Stimulated activated CD8-positive, alpha-beta memory T cell treated with anti-CD3 and anti-CD28 coated beads, Interleukin-7, amount 100 ng/mL, for 24 hours (primary cell): ENCODE measurements at places on chromosomes 5 and 9.

DNA sequence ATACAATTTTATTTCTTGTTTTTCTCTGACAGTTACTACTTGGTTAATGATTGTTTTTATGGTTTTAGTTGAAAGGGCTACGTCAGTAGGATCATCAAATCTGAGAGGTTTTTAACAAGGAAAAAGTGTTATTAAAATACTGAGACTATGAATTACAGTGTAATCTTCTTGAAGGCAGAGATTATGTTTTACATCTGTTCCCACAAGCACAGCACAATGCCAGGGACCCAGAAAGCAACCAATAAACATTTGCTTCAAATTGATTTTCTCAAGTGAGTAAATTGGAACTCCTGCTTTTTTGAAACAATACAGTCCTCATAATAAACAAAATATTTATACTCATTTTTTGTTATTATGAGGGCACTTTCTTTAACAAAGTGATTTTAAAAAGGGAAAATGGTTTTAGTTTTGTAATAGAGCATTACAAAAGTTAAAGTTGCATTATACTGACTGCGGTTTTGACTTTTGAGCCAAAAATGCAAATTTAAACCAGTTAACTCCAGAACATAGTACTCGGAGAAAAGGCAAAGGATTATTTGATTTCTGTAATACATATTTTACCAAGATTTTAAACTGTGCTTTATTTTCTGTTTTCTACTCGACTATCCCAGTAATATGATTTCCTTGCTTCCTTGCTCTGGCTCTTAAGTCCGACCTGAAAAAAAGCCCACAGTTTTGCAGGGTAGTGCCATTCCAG lies 176.9 kb downstream of the GDNF start:
- DNase-seq: no peak

DNA sequence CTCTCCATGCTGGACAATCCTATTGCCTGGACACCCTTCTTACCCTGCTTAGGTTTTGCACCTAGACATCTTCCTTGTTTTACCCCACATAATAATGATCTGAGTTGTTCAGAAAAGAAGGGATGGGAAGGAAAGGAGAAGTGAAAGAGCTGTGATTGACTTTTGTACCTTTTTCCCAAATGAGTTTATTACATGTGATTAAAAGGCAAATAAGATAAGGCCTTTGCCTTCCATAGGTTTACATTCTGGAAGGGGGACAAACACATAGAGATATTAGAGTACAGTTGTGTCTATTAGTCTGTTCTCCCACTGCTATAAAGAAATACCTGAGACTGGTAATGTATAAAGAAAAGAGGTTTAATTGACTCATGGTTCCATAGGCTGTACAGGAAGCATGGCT lies 67.1 kb upstream of the RIOK2 start:
- no peak for DNase-seq

DNA sequence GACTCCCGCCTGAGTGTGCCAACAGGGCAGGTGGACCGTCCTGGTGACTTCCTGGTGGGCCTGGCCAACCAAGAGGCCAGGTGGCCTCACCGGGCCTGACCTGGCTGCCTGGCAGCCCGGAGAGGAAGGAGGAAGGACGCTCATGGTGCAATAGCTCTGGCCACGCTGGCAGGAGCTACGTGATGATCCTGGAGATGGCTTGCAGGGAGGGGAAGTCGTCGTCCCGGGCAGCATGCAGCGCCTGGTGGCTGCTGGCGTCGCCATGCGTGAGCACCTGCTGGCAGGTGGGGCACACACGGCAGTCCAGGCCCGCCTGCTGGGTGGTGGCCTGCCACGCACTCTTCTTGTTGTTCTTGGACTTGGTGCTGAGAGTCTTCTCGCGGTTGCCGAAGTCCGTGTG lies 26.3 kb downstream of the SPATA31C1 start:
- no peak for DNase-seq

DNA sequence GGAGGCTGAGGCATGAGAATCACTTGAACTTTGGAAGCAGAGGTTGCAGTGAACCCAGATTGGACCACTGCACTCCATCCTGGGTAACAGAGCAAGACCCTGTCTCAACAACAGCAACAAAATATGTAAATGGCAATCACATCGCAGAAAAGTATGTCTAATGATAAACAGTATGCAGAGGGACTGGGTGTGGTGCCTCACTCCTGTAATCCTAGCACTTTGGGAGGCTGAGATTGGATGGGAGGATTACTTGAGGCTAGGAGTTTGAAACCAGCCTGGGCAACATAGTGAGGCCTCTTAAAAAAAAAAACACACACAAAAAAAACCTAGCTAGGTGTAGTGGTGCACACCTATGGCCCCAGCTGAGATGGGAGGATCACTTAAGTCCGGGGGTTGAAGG lies 40.3 kb downstream of the HSDL2 start:
- DNase-seq: no peak

GRCh38 chr9:122200960-122201595 lies 27.7 kb downstream of the LHX6 start:
- no peak for DNase-seq

DNA sequence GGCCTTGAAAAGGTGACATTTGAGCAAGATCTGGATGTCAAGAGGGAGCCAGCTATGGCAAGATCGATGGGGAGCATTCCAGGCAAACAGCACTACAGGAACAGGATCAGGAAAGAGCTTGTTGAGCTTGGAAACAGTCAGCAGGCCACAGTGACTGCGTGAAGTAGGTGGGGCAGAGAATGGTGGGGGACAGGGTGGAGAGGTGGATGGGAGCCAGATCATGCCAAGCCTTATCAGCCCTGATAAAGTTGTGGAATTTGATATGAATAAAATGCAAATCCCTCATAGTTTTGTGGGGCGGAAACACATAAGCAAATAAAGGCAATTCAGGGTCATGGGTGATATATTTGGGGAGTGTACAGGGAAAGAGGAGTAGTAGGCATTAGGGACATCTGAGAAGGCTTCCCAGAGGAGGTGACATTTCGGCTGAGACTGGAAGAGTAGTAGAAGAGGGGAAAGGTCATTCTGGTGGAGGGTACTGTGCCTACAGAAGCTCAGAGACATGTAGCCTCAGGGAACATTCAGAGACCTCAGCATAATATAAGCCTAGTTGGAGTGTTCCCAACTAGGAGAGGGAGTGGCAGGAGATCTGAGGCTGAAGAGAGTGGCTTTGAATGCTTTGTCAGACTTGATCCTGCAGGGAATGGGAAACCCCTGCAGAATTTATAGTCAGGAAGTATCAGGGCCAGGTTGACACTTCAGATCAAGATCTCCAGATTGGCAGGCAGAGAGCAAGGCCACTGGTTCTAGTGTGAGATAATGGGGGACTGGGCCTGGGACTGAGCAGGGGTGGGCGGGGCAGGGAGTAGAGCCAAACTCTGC lies 9.7 kb upstream of the CYSTM1 start:
- DNase-seq: no peak

DNA sequence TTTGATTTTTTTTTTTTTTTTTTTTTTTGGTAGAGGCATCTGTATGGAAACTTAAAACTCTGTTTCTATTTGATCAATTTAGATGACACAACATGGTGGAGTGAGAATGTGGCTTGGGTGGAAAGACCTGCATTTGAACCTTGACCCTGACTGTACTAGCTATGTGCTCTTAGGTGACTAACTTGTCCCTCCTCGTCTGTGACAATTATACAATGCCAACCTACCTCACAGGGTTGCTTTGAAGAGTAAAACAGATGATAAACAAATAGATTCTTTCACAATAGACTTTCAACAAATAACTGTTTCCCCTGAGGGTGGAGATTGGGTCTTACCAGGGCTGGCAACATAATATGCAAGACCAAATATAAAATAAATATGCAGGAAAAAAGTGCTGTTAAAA lies 109.3 kb downstream of the CRB2 start:
- no peak for DNase-seq

- DNase-seq: no peak
Observed at GRCh38 chr5:59770953-59771352, 122.6 kb downstream of the PDE4D start.

DNA sequence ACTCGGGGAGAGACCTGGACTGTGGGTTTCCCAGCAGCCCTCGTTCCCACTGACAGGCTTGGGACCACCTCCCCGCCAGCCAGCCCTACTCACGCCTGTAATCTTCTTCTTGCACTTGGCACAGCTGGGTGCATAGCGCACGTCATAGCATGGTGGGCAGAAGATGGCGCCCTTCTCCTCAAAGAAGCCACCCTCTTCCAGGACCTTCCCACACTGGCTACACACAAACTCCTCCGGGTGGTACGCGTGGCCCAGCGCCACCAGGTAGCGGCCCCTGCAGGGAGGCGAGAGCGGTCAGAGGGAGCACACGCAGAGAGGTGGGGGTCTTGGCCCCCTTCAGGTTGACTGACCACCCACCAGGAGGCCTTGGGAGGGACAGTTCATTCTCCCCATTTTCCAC lies 9.4 kb downstream of the PDLIM7 start:
- DNase-seq: no peak

- DNase-seq: no peak
Observed at GRCh38 chr5:179176571-179177230, 116.5 kb downstream of the ZNF354C start.

GRCh38 chr5:67248703-67249589 lies 52.3 kb upstream of the CD180 start:
- no peak for DNase-seq

GRCh38 chr9:122988920-122989621 lies 44.4 kb upstream of the GPR21 start:
- DNase-seq: no peak

- no peak for DNase-seq
Observed at GRCh38 chr9:77403239-77403638, 225.9 kb downstream of the VPS13A start.

DNA sequence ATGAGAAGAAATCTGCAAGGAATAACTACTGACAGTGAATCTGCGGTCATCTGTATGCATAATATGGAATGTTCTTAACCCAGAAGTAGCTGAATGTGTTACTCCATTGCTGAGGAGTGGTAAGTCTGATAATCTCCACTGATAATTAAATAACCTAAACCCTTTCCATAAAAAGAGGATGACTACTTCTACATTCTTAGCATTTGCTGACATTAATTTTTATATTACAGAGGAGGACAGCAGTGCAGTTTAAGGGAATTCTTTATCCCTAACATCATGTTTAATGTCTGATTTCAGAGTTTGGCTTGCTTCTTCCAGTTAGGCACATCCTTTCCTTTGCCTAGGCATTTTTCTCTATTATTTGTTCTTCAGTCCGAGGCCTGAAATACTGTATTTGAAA lies 52.2 kb downstream of the CDC42SE2 start:
- no peak for DNase-seq

GRCh38 chr5:170576602-170577535 lies 73.0 kb downstream of the KCNIP1 start:
- no peak for DNase-seq

DNA sequence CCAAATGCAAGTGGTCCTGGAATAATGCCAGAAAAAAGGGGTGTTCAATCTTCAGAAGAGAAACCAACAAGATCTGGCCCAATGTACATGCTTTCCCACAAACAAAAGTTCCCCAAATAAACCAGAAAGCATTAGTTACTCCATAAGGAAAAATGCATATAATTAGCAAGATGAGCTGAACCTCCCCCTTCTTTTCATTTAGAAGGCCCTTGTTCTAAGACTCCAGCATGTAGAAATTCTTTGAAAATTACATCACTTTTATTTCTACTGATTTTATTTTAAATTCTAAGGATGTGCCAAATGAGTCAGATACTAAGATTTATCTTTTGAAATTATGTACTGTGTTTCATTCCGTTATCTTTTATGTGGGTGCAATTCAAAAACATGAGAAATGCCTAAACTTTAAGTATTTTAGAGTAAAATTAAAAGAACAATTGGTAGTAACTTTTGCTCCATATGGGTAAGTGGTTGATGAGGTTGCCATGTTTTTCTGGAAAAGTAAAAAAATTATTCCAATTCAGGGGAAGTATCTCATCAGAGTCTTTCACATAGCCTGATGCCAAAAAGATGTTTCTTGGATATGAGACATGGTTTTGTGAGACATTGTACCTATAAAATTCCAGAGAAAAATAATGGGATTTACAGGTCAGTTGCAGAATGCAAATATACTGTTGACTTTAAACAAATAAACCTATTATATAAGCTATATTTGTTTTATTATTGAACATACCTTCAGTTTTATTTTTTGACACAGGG lies 106.5 kb upstream of the CCDC112 start:
- no peak for DNase-seq

GRCh38 chr9:134662143-134662876 lies 20.7 kb downstream of the COL5A1 start:
- no peak for DNase-seq

DNA sequence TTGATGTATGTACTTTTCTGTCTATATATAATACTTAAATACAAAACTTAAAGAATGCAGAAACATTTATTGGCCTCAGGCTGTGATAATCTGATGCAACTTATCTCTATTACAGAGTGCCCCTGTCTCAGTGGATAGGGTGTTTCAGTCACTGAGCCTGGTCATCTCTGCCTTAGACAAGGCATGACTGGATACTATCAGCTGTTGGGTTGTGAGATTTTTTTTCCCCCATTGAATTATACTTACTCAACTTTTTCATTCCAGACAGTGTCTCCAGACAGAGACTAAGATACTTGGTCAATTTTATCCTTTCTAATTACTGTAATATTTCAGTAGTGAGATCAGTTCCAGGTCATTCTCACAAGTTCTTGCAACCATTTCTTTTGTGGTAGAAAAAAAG lies 26.7 kb downstream of the XRCC4 start:
- DNase-seq: no peak

- DNase-seq: no peak
Observed at GRCh38 chr5:103487822-103488493, 74.6 kb downstream of the NUDT12 start.

DNA sequence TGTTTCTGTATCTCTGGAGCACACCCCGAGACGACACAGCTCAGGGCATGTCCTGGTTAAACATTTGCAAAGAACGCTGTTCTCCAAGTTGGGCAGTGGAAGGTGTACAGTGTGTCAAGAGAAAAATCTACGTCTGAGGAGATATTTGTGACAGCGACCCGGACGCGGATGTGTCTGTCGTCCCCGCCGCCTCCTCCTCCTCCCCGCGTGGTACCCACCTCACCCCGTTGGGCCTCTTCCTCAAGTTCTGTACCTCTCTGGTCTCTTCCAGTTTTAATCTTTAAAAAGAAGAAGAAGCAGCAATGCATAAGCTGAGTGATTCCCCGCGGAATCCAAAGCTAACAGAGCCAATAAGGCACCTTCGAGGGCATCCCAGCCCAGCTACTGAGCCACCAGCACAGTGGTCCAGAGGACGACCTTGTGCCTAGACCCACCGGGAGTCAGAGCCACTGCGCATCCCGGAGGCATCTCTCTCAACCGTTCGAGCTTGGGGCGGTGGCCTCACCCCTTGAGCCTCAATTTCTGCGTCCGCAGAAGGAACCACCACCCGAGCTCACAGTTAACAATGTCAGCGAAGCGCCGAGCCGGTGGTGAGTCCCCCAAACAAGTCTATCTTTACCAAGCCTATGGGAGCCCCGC lies 467 bp downstream of the C9orf78 start:
- no peak for DNase-seq
